ENCODE measurements at places on chromosomes 2 and 18. TPM values are rescaled to one million over a fixed set of nuclear protein-coding genes. Genes with fewer than 3 reads are reported as not detected.

Gene HOXD13
- not detected for total RNA-seq

Gene MC5R
- not detected for total RNA-seq

Gene ARPC2
- total RNA-seq, result 504 TPM

Gene COLEC11
- total RNA-seq, result 0.38 TPM

Gene C2orf72
- total RNA-seq, result under 0.01 TPM

All from bronchial epithelial cell (primary cell).